ENCODE measurements at places on chromosomes 16 and 17. TPM values are rescaled to one million over a fixed set of nuclear protein-coding genes. Genes with fewer than 3 reads are reported as not detected.

- no peak for DNase-seq
Measured at GRCh38 chr17:17831208-17832031, 5.4 kb downstream of the SREBF1 start.

GRCh38 chr17:45361976-45362375 is 45.2 kb upstream of the MAP3K14 start:
- DNase-seq: no peak

GRCh38 chr17:7548585-7549400 is at the start of gene TNFSF12:
TNFSF12 (plus strand) TSS chr17:7549058; CDS start chr17:7549154, 96 bp downstream.
- DNase-seq: peak; percentile 37

- no peak for DNase-seq
Measured at GRCh38 chr16:62022688-62023087, 13.6 kb downstream of the CDH8 start.

- peak; percentile 57 for DNase-seq
Measured at GRCh38 chr16:610513-611381, 20.0 kb upstream of the WFIKKN1 start.

DNA sequence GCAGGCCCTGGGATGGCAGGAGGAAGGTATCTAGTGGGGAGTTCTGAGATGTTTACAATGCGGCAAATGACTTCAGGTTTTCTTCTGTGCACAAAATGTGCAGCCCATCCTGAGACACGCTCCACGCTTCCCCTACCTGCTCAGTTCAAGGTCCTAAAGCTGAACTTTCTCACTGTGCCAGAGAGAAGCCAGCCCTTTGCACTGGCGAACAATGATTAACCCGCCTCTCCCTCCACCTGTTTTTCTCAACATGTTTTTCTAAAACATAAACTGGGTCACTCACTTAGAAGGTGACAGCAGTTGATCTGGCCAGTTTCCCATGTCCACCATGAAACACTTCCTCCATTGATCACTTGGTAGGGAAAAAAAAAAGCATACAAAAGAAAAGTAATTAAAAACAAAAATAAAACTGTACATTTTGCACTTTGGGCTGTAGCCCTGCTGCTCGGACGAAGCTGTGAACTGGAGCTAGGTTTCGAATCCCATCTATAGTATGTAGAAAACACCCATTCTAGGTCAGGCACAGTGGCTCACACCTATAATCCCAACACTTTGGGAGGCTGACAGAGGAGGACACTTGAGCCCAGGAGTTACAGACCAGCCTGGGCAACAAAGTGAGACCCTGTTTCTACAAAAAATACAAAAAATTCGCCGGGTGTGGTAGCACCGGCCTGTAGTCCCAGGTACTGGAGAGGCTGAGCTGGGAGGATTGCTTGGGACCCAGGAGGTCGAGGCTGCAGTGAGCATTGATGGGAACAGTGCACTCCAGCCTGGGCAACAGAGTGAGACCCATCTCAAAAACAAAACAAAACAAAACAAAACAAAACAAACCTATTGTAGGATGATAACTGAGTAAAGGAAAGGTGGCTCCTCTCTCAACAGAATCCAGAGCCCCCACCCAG is 6.1 kb upstream of the G6PC1 start:
- no peak for DNase-seq

Gene SGCA
- not detected for total RNA-seq

Gene TVP23C
- 3.7 TPM for total RNA-seq

Gene CPHXL2
- not detected for total RNA-seq

Gene GLP2R
- total RNA-seq: not detected

Gene P2RX5
- 29.5 TPM for total RNA-seq

Gene ROGDI
- total RNA-seq: 6.3 TPM
